GM23338 (cell line): ENCODE measurements at places on chromosomes 11 and 22. TPM values are rescaled to one million over a fixed set of nuclear protein-coding genes. Genes with fewer than 3 reads are reported as not detected.

DNA sequence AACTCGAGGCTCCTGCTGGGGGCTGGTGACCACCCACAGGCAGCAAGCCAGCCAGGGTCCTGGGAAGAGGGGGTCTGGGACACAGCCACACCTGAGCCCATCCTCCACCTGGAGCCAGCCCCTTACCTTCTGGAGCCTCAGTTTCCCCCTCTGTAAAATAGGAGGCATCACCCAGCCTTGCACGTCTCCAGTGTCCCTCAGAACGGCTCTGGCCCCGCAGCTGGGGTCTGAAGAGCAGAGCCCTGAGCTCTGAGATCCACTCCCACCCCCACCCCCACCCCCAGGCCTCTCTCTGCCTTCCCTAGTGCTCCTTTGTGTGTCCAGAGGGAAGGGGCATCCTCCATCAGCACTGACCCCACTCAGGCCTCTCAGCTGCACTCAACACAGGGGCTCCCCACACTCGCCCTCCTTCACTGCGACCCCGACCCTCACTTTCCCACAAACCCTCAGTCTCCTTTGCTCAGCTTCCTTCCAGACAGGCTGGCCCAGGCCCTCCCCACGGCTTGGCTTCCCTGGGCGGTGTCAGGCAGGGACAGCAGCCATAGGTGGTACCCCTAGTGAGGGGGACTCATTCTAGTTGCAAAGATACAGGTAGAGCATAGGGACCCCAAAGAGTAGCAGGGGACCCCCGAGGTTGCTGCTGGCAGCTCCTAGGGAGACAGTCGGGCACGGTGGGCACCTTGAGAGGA, 33.3 kb upstream of the KCNQ1OT1 start:
- DNase-seq, result no peak

DNA sequence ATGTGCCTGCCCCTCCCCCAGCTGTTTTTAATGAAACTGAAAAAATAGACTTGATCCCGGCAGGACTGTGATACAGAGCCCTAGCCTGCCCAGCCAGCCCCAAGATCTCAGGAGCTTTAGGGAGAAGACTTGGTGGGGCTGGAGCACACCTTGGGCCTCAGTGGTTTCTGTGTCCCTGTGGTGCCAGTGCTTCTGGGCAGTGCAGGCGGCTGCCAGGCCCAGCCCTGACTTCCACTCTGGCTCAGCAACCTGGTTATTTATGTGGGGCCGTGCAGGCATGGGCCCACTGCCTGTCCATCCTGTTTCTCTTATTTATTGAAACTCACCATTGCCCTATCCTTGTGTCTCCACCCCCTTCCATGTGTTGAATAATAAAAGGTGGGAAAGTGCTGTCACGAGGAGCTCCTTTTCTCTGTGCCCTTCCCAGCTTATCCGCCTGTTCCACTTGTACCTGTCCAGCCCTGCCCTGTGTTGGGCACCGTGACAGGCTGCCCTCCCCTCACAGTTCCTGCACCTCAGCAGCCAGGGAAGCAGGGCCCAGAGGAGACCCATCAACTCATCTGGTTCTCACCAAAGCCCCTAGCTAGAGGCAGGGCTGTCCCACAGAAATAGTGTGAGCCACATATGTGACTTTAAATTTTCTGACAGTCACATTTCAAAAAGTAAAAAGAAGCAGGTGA, 20.2 kb downstream of the RELT start:
- DNase-seq, result no peak

GRCh38 chr22:49087198-49087597, 740.5 kb downstream of the BRD1 start:
- DNase-seq, result no peak

GRCh38 chr22:19223110-19223509, 44.6 kb upstream of the SLC25A1 start:
- no peak for DNase-seq

DNA sequence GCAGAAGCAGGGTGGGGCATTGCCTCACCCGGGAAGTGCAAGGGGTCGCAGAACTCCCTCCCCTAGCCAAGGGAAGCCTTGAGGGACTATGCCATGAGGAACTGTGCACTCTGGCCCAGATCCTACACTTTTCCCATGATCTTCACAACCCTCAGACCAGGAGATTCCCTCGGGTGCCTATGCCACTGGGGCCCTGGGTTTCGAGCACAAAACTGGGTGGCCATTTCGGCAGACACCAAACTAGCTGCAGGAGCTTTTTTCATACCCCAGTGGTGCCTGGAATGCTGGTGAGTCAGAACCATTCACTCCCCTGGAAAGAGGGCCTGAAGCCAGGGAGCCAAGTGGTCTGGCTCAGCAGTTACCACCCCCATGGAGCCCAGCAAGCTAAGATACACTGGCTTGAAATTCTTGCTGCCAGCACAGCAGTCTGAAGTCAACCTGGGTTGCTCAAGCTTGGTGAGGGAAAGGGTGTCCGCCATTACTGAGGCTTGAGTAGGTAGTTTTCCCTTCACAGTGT, 573.7 kb upstream of the ANO3 start:
- DNase-seq, result no peak

GRCh38 chr11:44943696-44944095, 7.0 kb downstream of the TP53I11 start:
- no peak for DNase-seq

GRCh38 chr11:64229090-64229743, 1.1 kb upstream of the DNAJC4 start:
- DNase-seq, result no peak

- no peak for DNase-seq
These were observed 129.2 kb downstream of the MPPED1 start for GRCh38 chr22:43541022-43541421.

GRCh38 chr11:27216270-27217149, 146.5 kb downstream of the CCDC34 start:
- DNase-seq, result no peak

ZW10 gene
- 24.5 and 30.5 TPM in 2 replicates for total RNA-seq

SLN gene
- total RNA-seq, result not detected in 2 replicates

FXYD6 gene
- 25.6 and 30.7 TPM in 2 replicates for total RNA-seq

BRSK2 gene
- total RNA-seq, result 15.0 and 20.3 TPM in 2 replicates
